Endothelial cell (in vitro differentiated cells): ENCODE measurements at places on chromosomes 3 and 15. TPM values are rescaled to one million over a fixed set of nuclear protein-coding genes. Genes with fewer than 3 reads are reported as not detected.

DNA sequence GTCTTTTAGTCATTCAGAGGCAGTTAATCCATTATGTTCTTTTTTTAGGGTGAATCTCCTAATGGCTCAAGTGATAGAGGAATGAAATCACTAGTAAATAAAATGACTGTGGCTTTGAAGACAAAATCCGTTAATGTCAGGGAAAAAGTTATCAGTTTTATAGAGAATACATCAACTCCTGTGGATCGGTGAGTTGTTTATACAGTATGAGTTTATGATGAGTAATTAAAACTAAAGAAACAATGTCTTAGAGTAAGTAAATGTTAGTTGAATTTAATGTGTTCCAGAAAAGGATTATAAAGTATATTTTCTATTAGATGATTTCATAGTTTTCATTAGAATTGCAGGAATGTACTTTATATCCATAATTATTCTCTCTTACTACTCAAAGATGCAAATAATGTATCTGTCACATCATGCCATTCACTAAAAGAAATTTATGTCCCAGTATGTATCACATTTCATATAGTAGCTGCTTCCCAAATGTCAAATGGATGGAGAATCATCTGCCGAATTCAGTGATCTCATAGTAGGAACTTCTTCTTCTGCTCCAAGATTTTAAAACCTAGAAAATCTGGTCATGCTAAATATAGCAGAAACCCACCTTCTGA, 24.1 kb upstream of the NIT2 start:
- H3K4me1 ChIP-seq = no peaks in the 10 kb centered on the region
- no peak overlapping the region for H3K4me3 ChIP-seq
- H3K36me3 ChIP-seq = peaks cover 7% of the 10 kb centered on the region
- DNase-seq = no peak
- no peaks in the 10 kb centered on the region for H3K27me3 ChIP-seq
- no peak overlapping the region for H3K27ac ChIP-seq

- no peaks in the 10 kb centered on the region for H3K27me3 ChIP-seq
- no peak for DNase-seq
- H3K27ac ChIP-seq = no peak overlapping the region
- H3K36me3 ChIP-seq = no peaks in the 10 kb centered on the region
- H3K4me1 ChIP-seq = no peaks in the 10 kb centered on the region
Measured at GRCh38 chr3:51354731-51355615, 30.1 kb upstream of the MANF start.

DNA sequence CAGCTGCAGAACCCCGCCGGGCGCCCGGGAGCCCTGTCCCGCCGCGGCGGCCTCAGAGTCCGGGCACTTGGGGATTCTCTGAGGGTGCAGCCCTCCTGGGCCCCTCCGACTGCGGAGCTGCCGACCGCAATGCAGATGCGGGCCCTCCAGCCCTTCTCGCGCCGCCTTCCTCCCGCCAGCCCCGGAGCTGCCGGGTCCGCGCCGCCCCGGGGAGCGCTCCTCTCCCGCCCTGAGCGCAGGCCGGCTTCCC, 320 bp upstream of the ACAN start:
- no peak overlapping the region for H3K27ac ChIP-seq
- H3K4me1 ChIP-seq = peaks cover 4% of the 10 kb centered on the region
- H3K4me3 ChIP-seq = no peak overlapping the region
- H3K36me3 ChIP-seq = no peaks in the 10 kb centered on the region

- H3K36me3 ChIP-seq = no peaks in the 10 kb centered on the region
- peaks cover 9% of the 10 kb centered on the region for H3K27me3 ChIP-seq
- peak; percentile 26 for DNase-seq
- peak overlapping the region; percentile 88 for H3K27ac ChIP-seq
- H3K4me1 ChIP-seq = peaks cover 20% of the 10 kb centered on the region
- H3K4me3 ChIP-seq = no peak overlapping the region
Measured at GRCh38 chr3:194930377-194931204, 244.9 kb downstream of the FAM43A start.

The PAQR5 gene
- 0.15 TPM for total RNA-seq
